ENCODE measurements at places on chromosomes 6 and 20.

GRCh38 chr6:138724015-138724414, 49.6 kb upstream of the CCDC28A start:
- no peak for DNase-seq

DNA sequence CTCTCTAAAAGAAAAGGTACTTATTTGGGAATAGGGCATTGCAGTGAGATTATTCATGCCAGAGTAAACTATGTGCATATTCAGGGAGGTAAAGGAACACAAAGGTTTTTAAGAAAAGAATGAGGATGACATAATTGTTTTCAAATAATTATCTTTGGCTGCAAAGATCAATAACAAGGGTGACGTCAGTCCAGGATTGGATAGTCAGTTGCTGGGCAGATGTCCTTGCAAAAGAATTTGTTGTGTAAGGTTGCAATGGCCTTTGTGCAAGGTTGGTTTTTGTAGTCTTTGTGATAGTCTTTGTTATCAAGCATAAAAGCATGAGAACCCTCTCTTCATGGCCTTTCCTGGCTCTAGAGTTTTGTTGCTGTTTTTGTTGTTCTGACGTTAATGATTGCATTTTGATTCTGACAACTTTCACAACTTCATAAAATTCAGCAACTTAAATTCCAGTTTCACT, 17.7 kb downstream of the LOC128125822 start:
- DNase-seq, result no peak

- DNase-seq, result no peak
These were observed 7.4 kb upstream of the SLC22A2 start for GRCh38 chr6:160265869-160266476.

- no peak for DNase-seq
These were observed 25.0 kb upstream of the NELFCD start for GRCh38 chr20:58956078-58956477.

DNA sequence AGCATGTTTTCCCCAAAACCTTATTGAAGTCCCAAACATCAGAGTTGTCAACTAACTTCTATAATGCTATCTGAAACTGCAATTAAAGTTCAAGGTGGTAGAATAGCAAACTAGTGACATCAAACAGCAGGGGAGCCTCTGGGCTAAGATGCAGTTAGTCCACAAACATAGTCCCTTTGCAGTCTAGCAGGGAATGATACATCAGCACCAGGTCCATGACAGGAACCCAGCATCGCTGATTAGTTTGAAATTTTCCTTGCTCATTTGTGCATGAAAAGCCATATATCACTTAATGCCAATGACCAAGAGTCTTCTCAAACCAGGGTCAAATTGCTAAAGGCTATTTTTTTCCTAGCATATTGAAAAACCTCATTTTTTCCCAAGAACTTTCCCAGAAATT, 145.3 kb downstream of the HIVEP2 start:
- no peak for DNase-seq

- no peak for DNase-seq
These were observed 271.1 kb upstream of the CHD6 start for GRCh38 chr20:41889126-41889843.

GRCh38 chr6:138510093-138510492, 10.8 kb upstream of the NHSL1 start:
- DNase-seq, result no peak

GRCh38 chr6:69314001-69314400, 482.8 kb downstream of the LMBRD1 start:
- DNase-seq, result no peak

DNA sequence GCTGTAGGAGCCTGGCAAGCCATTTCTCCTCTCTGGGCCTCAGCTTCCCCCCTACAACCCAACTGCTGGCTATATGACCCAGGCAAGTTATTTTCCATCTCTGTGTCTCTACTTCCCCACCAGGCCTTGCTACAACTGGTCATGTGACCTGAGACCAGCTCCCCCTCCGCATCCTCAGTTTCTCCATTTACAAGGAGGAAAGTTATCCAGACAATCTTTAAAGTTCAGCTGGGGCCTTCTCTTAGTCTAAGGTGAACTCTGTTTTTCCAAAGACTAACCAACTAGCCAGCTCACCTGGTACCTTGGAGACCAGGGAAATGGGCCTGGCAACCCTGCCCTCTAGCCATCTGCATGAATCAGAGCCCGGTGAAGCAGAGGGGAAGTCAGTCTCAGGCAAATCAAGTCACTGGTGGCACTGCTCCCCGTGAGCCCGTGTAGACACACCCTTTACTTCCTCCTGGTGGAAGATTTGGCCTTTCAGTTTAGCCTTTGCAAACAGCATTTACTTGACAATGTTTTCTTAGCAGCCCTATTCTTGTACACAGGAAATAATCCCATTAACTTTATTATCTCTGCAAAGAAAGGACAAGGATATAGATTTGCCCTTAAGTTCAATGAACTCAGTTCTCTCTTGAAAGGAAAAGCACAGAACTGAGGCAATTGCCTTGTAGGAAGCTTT, 157.7 kb downstream of the VEGFA start:
- DNase-seq, result no peak

DNA sequence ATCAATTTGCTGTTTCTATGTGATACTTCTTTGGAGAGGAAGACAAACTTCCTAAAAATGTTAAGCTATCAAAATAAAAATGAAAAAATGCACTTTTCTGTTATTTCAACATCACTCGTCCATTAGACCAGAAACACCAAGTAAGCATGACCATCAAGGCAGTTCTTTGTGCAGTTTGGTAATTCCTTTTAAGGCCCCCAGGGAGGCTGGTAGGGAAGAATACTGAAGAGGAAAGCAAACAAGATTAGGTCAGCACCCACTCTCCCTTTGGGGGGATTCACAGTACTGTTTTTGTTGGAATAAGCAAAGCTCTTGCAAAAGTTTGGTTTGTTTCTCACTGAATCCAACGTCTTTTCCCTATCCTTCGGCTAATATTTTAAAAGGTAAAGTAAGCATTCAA, 206.8 kb upstream of the SLC35B3 start:
- no peak for DNase-seq

Measured in G401 (cell line).